GM23338 (cell line): ENCODE measurements at places on chromosomes 4 and X. TPM values are rescaled to one million over a fixed set of nuclear protein-coding genes. Genes with fewer than 3 reads are reported as not detected.

IL2RG gene
- total RNA-seq: not detected in 2 replicates

DNA sequence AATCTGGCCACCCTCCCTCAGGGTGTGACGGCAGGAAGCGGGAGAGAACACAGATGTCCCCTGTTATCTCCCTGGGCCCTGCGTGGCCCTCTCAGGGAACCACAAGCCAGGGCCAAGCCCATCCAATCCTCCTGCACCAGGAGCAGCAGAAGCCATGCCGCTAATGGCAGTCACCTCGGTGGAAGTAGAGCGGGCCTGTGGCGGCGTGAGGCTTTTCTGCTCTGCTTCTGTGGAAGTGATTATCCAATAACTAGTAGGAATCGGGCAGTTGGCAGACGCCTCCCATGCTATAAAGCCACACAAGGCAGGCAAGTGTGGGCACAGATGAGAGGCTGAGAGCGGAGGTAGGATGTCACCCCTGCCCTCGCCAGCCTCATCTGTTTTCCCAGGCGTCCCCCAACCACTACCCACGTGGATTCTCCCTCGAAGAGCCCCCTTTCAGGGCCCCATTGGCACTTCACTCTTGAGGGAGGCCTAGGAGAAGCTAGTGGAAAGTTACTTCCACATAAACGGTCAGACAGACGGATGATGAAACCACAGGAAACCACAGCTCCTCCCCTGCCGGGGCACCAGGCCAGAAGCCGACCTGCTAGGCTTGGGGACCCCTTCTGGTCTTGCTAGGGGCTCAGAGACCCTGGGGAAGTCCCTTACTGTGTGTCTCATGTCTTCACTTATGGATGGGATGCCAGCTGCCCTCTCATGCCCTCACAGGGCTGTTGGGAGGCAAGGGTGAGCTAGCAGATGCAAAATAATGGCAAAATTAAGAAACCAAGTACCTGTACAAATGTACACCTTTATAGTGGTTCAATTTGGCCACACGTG is 18.8 kb upstream of the TMSB4X start:
- DNase-seq: no peak

GPC3 gene
- total RNA-seq: 60.1 and 61.2 TPM in 2 replicates

RNF212 gene
- total RNA-seq: 11.8 and 20.6 TPM in 2 replicates

GRCh38 chrX:27675493-27675892 is 85.3 kb downstream of the DCAF8L2 start:
- no peak for DNase-seq

DNA sequence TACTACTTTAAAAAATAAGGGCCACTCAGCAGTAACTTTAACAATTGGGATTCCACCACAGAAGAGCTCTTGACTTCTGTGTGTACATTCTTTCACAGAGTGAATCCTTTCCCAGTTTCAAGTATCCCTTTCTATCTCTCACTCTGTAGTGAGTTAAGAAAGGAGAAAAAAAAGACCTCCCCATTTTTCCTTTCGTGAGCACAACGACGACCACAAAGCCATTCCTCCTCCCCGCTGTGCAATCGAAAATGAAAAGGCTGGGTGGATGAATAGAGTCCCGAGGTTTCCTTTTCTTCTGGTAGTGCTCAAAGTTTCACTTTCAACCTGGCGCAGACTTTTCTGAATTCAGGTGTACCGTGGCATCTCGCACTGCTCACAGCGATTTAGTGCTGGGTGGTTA is 58.0 kb downstream of the TAB3 start:
- DNase-seq: peak; percentile 49

DNA sequence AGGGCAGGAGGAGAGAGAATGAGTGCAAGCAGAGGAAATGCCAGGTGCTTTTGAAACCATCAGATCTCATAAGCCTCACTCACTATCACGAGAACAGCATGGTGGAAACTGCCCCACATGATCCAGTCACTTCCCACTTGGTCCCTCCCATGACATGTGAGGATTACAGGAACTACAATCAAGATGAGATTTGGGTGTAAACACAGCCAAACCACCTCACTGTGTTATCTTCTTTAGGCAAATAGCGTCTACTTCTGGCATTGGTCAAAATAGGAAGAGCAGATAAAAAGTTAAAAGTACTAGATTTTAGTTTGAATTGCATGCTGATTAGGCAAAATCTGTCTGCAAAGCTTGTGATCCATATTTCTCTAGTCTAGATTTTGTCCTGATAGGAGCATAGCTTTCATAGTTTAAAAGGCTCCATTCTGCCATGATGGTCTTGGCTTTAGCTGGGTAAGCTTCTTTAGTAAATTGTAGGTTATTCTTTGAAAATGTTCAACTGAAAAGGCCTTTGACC is 267.5 kb downstream of the NKX6-1 start:
- no peak for DNase-seq

DNA sequence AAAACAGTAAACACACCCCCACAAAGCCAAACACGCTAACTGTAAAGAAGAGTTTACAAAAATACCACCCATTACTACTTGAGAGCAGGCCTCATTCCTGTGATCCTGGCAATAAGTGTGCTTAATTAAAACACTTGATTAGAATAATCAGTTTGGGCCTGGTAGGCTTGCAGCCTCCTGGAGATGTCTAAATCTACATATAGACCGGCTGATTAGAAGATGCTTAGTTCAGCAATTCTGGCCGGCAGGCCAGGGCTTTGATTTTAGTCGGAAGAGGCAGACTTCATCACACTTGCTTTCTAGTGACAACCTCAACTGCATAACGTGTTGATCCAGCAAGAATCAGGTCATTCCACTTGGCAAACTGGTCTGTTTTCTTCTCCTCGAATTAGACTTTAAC is 114.0 kb downstream of the DCTD start:
- no peak for DNase-seq

GRCh38 chrX:6120329-6120728 is 108.3 kb downstream of the NLGN4X start:
- DNase-seq: no peak

GRCh38 chrX:52979568-52979967 is 21.2 kb upstream of the FAM156A start:
- no peak for DNase-seq

CT45A1 gene
- total RNA-seq: not detected in 2 replicates

- DNase-seq: no peak
These were observed 212.7 kb downstream of the SHOX start for GRCh38 chrX:843306-843705.

GRCh38 chr4:123405267-123405865 is 8.8 kb downstream of the SPRY1 start:
- DNase-seq: no peak

PNMA6F gene
- 0.78 and 0.83 TPM in 2 replicates for total RNA-seq
